ENCODE measurements at places on chromosomes 16 and 17.

GRCh38 chr17:30969989-30970830 is 629 bp upstream of the RNF135 start:
- no peak for DNase-seq

DNA sequence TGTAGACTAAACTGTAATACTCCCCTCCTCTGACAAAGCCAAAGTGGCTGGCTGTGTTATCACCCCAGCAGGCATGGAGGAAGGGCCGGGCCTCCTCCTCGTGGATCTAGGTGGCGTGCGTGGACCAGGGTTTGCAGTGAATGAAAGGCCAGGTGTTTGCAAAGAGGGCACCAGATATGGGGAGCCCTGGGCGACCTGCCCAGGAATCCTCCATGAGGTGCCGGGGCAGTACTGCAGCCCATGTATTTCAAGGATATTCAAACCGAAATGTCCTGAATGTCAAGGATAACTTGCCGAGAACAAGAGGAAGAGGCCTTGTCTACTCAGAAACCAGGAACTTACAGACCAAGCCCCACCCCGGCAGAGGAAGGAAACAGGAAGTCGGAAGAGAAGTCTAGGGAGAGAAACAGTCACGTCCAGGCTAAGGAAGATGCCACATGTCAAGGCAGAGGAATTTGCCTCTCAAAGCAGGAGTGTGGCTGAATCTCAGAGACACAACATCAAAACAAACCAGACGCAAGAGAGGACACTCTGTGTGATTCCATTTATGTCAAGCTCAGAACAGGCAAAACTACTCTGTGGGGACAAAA is 13.7 kb upstream of the OSGIN1 start:
- no peak for DNase-seq

DNA sequence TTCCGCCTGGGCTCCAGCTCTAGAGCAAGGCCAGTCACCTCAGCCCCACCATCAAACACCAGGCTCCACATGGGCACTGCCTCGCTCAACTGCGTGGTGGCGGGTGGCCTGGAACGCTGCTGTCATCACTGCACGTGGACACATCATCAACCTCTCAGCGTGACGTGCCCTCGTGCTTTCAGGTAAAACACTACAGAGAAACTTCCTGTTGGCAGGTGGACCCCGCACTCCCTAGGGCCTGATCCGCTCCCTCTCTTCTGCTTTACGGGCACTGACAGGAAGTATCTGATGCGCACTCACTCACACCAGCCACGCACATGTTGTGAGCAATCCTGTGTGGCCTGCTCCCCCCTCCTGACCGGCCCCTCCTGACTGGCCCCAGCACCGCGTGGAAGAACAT is 87.4 kb downstream of the ANKRD11 start:
- no peak for DNase-seq

DNA sequence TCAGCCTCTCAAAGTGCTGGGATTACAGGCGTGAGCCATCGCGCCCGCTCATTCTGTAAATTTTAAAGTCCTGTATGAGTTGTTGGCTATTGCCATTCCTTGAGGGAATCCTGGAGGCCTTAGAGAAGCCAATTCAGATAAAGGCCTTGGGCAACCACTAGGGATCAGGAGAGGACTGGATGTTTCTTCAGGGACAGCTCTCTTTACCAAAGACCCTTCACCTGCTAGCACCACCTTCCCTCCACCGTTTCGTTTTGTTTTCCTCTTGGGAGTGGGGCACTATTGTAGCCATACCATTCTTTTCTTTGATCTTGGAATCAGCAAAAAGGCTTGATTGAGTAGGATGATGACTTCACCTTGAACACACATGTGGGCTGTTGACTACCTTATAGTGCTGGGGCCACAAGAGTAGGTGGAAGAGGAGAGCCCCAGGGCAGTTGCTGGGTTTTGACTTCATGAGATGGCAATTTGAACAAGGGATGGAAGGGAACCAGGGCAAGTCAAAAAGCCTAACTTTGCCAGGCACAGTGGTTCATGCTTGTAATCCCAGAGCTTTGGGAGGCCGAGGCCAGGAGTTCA is 7.0 kb upstream of the ANKRD40CL start:
- DNase-seq: no peak

DNA sequence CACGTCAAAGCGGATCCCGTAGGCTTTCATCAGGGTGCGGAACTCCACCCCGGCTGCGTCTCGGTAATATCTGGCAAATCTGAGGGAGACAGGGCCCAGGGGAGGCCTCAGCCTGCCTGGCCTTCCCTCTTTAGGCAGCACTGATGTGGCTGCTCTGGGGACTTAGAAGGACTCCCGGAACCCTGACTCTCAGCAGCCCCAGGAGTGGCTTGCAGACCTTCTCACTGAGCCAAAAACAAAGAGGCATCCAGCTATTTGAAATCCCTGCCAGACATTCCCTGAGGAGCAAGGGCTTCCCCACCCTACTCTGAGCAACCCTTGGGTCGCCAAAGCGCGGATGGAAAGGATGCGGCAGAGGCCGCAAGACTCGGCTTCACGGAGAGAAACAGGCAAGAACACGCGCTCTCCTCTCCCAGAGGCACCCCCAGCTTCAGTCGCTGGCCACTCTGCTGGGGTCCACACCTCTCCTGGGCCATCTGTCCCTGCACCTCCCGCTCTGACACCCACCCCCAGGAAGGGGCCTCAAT is 7.9 kb downstream of the P2RX5 start:
- no peak for DNase-seq

GRCh38 chr16:72394526-72394925 is 222.6 kb upstream of the PMFBP1 start:
- DNase-seq: no peak

GRCh38 chr16:76360404-76360803 is 83.2 kb downstream of the CNTNAP4 start:
- no peak for DNase-seq

DNA sequence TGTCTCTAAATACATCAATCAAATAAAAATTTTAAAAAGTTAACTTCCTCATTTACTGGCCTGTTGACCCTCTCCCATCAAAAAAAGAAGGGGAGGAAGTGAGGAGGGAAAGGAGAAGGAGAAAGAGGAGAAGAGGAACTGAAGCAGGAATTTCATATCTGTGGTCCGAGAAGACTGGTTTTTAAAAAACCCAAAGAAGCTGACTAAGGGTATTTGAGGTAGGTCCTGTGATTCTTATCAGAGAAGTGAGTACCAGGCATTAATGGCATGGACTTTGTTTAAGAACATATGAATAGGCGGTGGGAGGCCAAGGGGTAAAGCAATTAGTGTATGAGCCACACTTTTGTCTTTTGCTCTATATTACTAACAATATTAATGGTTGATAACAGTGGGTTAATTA is 2.0 kb downstream of the SLC46A1 start:
- no peak for DNase-seq

DNA sequence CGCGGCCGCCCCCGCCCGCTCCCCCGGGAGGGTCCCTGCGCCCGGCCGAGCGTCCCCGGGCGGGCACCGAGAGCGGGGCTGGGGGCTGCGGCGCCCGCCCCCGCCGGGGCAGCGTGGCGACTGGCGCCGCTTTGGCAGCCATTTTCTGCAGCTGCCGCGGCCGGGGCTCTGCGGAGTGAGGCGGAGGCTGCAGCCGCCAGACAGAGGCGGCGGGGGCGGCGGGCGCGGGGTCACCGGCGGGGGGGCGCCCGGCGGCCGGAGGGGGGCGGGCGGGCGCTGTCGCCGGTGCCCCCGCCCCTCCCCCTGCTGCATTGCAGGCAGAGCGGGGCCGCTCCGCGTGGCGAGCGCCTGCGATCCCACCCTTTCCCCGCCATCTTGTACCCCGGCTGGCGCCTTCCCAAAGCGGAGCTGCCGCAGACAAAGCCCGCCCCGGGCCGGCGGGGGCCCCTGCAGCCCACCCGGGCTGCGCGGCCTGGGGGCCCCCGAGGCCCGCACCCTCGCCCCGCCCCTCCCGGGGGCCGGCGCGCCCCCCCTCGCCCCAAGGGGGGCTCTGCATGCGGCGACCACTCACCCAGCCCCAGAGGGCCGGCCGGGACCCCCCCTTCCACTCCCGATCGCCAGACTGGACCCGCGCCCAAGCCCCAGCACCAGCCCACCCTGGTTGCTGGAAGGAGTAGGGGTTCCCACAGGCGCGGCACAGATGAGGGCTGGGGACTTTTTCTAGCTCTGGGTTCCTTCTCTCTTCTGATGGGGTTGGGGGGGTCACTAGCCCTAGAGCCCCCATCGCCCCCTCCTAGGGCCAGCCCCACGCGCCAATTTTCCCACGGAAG is 16.6 kb upstream of the CBX8 start:
- DNase-seq: no peak

DNA sequence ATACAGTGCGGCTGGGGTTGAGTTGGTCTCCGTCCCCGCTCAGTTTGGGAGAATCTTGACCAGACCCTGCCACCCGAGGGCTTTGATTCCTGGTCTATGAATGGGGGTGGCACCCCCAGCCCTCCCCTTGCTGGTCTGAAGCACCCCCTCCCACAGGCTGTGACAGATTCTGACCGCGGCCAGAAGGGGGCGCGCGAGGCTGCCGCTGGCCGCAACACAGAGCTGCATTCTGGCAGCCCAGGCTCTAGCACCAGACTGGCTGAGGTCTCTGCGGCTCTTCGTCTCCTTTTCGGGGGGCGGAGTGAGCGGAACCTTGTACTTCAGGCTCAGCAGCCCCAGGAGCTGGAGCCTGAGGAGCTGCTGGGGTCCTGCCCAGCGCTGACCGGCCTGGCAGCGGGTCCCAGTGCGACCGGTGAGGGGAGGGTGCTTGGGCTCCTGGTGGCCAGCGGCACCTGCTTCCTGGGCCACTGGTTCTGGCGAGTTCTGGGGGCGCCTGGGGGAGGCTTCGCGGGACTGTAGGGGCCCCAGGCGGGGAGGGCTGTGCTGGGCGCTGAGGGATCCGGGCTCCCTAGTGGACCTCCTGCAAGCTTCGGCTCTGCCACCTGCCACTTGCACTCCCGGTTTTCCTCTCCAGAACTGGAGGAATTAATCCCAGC is 1011.6 kb downstream of the KCNJ18 start:
- DNase-seq: no peak

- no peak for DNase-seq
Observed at GRCh38 chr16:67533024-67533560, 4.5 kb downstream of the RIPOR1 start.

DNA sequence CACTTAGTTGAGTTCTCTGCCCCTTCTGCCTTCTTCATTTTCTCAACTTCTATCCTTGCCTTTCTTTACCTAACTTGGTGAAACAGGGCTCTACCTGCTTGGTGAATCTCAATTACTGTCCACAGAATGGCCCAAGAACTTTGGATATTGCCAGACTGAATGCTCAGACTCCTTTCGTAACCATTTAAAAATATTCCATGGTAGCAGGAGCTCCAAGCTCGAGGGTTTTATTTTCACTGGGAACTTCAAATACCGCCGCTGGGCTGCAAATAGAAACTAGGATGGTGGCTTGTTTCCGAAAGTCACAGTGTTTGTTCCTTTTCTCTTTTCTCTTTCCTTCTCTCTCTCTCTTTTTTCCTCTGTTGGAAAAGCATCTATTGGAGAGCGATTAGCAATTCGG is 13.2 kb downstream of the TMEM100 start:
- no peak for DNase-seq

GRCh38 chr17:70772761-70773160 is 603.4 kb downstream of the KCNJ2 start:
- no peak for DNase-seq

- DNase-seq: no peak
Observed at GRCh38 chr16:2770057-2770951, 6.8 kb downstream of the ELOB start.

DNA sequence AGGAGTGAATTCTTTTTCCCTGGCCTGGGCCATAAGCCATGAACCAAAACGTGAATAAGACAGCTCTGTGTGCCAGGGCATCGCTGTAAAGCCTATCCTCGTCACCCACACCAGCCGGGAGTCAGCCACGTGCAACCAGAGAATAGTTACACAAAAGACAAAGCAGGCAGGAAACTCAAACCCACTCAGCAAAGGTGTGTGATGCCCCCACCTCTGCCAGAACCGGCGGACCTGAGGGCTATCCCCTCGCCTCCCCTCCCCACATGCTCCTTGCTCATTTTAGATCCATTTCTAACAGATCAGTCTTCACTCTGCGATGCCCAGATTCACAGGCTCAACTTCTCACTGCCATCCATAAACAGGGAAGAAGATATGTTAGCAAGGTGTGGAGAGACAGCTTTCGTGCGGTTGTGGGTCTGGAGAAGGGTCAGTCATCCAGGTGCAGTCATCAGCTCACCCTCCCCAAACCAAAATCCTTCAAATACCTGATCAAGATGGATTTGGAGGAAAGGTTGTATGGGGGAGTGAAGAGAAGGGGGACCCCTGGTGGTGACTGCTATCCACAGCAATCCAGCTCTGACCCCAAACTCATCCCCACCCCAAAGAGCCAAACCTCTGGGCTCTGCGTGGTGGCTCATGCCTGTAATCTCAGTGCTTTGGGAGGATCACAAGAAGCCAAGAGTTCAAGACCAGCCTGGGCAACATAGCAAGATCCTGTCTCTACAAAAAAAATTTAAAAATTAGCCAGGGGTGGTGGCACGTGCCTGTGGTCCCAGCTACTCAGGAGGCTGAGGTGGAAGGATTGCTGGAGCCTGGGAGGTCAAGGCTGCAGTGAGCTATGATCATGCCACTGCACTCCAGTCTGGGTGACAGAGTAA is 219.2 kb downstream of the C16orf78 start:
- DNase-seq: no peak

DNA sequence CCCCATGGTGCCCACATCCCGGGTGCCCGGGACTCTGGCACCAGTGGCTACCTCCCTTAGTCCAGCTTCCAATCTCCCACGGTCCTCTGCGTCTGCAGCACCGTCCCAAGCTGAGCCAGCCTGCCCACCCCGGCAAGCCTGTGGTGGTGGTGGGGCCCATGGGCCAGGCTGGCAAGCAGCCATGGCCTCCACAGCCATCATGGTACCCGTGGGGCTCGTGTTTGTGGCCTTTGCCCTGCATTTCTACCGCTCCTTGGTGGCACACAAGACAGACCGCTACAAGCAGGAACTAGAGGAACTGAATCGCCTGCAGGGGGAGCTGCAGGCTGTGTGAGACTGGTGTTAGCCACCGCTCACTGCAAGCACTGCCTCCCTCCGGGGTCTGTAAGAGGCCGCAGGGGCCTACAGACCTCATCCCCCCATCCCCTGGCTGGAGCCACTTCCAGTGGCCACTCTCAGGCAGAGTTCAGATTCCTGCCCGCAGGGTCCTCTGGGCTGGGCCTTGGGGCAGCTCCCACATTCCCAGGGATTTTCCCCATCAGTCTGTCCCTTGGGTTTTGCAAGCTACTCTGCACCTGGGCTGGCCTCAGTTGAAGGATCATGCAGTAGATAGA is 3.9 kb upstream of the SETD1A start:
- peak; percentile 19 for DNase-seq

- DNase-seq: no peak
Observed at GRCh38 chr16:66471264-66471663, 44.2 kb downstream of the BEAN1 start.
